Right cardiac atrium (tissue), 5 donors: ENCODE measurements at places on chromosomes 16 and 17. TPM values are rescaled to one million over a fixed set of nuclear protein-coding genes. Genes with fewer than 3 reads are reported as not detected.
A peak's percentile ranks its signal among the peaks of the same experiment; 100 is the strongest.

- DNase-seq = peak; percentile 99
Measured at GRCh38 chr17:75261336-75262111, at the start of the genes GGA3 and MRPS7. Gene GGA3, minus strand, starts transcription at chr17:75261606. Its CDS starts 19 bp downstream, at chr17:75261587. Gene MRPS7, plus strand, starts transcription at chr17:75261879. Its CDS starts 22 bp downstream, at chr17:75261901.

- DNase-seq = no peak
Measured at GRCh38 chr17:50948711-50949110, 82.6 kb upstream of the TOB1 start.

- no peak for DNase-seq
Measured at GRCh38 chr17:39538866-39539265, 68.9 kb downstream of the NEUROD2 start.

DNA sequence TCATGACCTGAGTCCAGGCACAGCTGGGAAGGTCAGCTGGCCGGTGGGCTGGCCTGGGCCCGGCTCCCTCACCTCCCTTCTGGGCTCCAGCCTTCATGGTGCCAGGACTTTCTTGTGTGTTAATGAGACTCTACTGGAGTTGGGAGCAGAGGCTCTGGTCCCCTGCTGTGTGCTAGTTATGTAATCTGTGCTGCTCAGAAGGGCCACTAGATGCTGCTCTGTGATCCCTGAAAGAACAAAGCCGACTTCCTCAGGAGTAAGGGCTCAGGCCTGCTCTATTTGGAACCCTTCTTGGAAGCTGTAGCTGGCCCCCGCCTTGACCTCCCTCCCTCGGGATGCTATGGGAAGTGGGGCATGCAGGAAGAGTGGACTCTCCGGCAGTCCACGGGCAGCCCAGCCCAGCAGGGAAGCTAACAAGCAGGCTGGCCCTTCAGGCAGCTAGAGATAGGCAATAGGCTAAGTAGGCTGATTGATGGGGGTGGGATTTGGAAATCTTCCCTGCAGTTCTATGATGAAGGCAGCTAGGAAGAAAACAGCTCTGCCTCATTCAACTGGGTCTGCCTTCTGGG is 3.3 kb upstream of the CDK5R1 start:
- DNase-seq = peak; percentile 95

DNA sequence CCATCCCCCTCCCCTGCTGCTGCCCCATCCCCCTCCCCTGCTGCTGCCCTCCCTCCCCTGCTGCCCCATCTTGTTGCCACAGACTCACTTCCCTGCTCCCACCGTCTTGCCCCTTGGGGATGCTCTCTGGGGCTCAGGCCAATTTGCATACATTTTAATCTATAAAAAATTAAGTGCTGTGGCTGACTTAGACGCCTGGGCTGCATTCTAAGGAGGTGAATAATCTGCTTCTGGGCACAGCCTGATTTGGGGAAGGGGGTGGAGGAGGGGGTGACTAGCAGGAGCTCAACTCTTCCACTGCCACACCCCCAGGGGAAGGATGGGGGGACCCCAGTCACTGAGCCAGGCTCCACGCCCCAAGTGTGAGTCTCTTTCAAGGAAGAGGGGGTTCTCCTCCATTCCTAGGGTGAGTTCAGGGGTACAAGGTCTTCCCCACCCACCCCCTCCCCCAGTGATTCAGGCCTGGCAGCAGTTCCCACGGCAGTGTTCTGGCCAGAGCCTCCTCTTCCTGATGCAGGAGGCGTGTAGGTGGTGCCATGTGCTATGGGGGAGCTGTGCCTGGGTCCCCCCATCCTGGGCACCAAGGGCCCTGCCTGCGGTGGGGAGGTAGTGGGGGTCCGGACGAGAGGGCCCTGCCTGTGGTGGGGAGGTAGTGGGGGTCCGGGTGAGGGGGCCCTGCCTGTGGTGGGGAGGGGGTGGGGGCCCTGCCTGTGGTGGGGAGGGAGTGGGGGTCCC is 5.0 kb downstream of the DPH1 start:
- no peak for DNase-seq

DNA sequence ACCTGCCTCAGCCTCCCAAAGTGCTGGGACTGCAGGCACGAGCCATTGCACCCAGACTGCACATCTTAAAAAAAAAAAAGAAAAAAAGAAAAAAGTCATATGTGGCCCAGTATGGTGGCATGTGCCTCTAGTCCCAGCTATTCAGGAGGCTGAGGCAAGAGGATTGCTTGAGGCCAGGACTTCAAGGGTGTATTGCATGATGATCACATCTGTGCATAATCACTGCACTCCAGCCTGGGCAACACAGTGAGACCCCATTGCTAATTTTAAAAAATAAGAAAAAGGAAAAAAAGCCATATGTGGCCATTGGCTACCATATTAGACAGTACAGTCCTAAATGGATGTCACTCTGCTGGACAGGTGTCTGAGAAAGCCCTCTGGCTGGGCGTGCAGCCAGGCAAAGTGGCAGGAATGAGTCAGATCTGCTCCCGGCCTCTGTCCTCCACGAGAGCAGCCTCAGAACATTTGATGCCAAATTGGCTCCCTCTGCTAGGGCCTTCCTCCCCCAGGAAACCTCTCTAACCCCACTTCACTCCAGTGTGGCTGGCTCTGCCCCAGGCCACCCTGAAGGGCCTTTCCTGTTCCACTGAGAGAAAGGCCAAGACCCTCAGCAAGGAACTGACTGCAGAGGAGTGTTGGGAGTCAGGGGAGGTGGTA is 14.7 kb downstream of the CA7 start:
- peak; percentile 89 for DNase-seq

DNA sequence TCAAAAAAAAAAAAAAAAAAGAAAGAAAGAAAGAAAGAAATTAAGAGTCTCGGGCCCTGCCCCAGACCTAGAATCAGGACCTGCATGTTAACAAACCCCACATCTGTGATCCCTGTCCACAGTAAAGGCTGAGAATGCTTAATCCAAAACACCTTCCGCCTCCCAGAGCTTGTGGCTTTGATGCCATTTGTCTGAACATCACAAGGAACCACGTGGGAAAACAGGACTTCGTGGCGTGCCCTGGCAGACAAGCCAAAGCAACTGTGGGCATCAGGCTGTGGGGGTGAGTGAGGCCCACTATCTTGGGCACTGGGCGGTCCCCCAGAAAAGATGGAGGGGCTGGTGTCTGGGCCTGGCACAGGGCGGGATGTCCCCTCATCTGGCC is 173.4 kb upstream of the CIBAR2 start:
- DNase-seq = no peak

- DNase-seq = peak; percentile 87
Measured at GRCh38 chr16:69324013-69324531, 6.3 kb downstream of the PDF start.

DNA sequence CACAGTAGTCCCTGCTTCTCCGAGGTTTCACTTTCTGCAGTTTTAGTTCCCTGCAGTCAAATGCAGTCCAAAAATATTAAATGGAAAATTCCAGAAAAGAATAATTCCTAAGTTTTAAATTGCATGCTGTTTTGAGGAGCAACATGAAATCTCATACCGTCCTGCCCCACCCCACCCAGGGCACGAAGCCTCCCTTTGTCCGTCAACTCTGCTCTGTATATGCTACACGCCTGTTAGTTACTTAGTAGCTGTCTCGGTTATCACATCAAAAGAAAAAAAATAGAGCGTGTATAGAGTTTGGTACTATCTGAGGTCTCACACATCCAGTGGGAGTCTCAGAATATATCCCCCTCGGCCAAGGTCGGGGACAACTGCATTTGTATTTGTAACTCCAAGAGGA is 129.4 kb upstream of the NOL11 start:
- no peak for DNase-seq

GRCh38 chr17:13460261-13461000 is 141.3 kb downstream of the HS3ST3A1 start:
- DNase-seq = no peak

GRCh38 chr17:37840576-37840975 is 83.6 kb upstream of the TBC1D3K start:
- DNase-seq = no peak

DNA sequence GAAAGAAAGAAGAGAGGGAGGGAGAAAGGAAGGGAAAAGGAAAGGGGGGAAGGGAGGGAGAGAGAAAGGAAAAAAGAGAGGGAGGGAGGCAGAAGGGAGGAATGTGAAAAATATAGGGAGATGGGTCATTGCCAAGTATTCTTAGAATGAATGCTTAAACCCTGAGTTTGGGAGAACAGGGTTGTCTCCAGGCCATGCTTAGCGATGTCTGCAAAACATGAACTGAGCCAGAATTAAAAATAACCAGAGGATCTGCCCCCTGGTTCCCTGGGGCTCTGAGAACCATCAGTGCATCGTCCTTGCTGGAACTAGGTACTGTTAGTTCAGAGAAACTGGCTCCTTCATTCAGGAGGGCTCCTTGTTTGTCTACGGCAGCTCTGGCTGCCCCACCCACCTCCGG is 170.4 kb downstream of the IRX5 start:
- no peak for DNase-seq

DNA sequence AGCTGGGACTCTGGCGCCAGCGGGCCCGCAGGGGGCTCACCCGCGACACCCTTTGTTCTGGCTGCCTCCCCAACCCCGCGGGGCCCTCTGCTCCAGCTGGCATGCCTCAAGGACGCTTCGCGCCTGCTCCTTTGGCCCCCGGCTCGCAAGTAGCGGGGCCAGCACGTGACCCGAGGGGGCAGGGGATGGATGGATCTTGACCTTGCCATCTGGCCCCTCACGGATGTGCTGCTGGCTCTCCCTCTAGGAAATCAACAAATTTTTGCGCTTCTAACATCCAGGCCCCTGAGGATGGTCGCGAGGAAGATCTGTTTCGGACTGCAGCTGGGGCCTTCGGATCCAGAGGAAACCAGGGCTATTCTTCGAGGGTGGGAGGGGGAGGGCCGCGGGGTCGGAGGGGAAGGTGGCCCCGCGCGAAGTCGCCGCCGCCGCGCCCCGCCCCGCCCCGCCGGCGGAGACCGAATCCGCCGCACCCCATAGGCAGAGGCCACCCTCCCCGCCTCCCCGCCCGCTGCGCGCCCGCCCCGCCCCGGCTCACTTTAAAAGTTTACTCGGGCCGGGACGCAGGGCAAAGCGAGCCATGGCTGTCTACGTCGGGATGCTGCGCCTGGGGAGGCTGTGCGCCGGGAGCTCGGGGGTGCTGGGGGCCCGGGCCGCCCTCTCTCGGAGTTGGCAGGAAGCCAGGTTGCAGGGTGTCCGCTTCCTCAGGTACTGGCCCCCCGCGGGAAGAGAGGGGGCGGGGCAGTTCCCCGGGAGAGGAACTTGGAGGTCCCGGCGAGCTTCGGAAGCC is at the start of gene ACSF2:
ACSF2 (plus strand) TSS at position 537 of the 790 bp plus-strand sequence; CDS start at position 581, 44 bp downstream.
- DNase-seq = peak; percentile 92

DNA sequence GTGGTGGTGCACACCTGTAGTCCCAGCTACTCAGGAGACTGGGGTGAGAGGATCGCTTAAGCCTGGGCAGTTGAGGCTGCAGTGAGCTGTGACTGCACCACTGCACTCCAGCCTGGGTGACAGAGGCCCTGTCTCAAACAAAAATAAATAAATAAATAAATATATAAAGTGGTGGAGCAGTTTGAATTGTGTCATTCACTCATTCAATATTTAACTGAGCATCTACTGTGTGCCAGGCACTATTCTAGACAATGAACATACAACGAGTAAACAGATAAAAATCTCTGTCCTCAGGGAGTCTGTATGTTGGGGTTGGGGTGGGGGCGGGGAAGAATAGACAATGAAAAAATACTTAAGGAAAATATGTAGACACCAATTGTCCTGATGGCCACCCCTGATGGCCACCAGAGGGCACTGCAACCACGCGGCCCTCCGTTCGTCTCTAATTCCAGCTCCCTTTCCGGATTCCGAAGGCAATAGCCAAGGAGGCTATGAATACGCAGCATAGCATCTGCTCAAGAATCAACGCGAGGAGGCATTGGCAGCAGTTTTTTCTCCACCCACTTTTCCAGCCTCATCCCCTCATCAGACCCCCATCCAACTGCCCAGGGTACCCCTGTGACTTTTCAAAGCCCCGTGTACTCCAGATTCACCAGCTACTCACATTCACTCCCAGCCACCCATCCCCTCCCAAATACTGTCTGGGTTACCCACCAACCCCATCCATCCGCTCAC is 21.4 kb downstream of the QPRT start:
- peak; percentile 77 for DNase-seq

- no peak for DNase-seq
Measured at GRCh38 chr16:2981899-2982250, 1.6 kb upstream of the PKMYT1 start.

DNA sequence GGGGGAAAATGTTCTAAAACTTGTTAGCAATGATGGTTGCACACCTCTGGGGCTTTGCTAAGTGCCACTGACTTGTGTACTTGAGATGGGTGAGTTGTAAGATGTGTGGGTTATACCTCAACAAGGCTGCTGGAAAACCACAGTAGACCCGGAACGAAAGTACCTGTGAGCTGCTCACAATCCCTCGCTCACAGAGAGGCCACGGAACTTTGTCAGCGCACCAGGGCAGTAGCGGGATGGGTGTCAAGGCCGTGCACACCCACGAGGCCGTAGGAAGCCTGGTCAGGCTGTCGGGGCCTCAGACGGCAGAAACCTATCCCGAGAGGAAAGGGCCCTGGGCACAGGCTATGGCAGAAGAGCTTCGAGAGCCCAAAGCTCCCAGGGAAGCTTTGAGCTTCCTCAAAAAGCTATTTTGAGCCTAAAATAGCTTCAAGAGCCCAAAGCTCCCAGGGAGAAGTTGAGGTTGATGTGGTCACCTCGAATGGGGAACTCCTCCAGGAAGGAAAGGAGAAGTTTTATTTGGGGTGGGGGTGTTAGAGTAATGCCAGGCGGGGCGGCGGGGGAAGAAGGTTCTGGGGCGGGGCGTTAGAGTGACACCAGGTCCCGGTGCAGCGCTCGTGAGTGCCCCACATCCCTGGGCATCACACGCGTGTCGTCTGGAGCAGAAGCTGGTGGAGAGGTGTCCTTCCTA is 19.0 kb downstream of the CBFA2T3 start:
- DNase-seq = peak; percentile 70

DNA sequence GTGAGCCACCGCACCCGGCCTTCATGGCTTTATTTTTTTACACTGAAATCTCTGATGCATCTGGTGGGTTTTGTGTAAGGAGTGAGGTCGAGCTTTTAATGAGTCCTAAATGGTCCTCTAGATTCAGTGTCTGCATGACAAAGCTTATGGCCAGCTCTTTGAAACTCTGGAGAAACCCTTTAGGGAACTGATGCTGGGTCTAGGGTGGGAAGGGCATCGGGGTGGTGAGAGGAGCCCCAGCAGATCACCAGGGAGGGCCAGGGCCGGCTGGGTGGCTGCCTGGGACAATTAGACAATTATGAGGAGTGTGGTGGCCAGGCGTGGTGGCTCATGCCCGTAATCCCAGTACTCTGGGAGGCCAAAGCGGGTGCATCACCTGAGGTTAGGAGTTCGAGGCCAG is 93.9 kb downstream of the SEC14L1 start:
- DNase-seq = peak; percentile 65

TMEM132E gene
- total RNA-seq = 0.06 TPM

TM4SF5 gene
- not detected for total RNA-seq

CACNG5 gene
- not detected for total RNA-seq

CCDC78 gene
- 0.97 TPM for total RNA-seq

SYT17 gene
- total RNA-seq = 1.3 TPM

PNPO gene
- total RNA-seq = 23.9 TPM

CBFA2T3 gene
- total RNA-seq = 5.6 TPM

KCNH6 gene
- not detected for total RNA-seq

INO80E gene
- total RNA-seq = 44.6 TPM

LGALS9 gene
- total RNA-seq = 8.9 TPM

PRMT7 gene
- 34.5 TPM for total RNA-seq

NPIPB6 gene
- 1.4 TPM for total RNA-seq

ZDHHC1 gene
- 6.4 TPM for total RNA-seq
